ENCODE measurements at places on chromosomes 16 and 17.

DNA sequence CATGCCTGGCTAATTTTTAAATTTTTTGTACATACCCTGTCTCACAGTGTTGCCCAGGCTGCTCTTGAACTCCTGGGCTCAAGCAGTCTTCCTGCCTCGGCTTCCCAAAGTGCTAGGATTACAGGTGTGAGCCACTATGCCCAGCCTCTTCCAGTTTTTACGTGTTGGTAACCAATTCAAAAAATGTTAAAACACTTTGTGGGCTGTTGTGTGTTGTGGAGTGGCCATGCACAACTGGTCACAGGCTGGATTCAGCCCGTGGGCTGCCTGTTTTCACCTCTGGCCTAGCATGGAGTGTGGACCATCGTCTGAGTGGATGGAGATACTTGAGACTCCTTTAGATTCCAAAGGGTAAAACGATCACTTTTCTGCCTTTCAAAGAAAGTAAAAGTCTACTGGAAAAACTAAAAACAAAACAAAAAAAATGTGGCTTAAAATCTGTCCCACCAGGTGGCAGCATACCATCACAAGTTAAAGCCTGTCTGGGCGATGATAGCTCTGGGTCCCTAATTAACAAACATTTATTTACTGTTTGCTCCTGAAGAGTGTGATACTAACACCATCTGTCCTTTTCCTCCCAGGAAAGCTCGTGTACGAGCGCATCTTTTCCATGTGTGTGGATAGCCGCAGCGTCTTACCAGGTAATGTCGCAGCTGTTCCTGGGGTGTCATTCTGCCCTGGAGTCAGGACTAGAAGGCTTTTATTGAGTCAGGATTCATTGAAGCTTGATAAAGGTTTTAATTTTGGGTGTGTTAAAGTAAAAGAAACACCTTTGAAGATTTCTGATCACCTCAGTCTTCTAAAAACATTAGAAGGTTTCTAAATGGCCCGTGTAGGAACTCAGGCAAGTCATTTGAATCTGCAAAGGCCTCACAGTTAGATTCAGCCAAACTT lies 45.8 kb downstream of the VPS35L start:
- DNase-seq = peak; percentile 44
- no peaks in the 10 kb centered on the region for H3K4me1 ChIP-seq
- peaks cover 1% of the 10 kb centered on the region for H3K27me3 ChIP-seq
- H3K36me3 ChIP-seq = peaks cover 9% of the 10 kb centered on the region

- no peak overlapping the region for H3K27ac ChIP-seq
- peaks cover 2% of the 10 kb centered on the region for H3K4me1 ChIP-seq
- DNase-seq = no peak
Measured at GRCh38 chr16:58503166-58503862, 3.4 kb downstream of the NDRG4 start.

GRCh38 chr16:66175058-66175457 lies 191.4 kb upstream of the CDH5 start:
- DNase-seq = no peak
- peaks cover 2% of the 10 kb centered on the region for H3K27me3 ChIP-seq
- no peak overlapping the region for H3K4me3 ChIP-seq
- H3K4me1 ChIP-seq = peaks cover 3% of the 10 kb centered on the region
- H3K36me3 ChIP-seq = peaks cover under 1% of the 10 kb centered on the region

DNA sequence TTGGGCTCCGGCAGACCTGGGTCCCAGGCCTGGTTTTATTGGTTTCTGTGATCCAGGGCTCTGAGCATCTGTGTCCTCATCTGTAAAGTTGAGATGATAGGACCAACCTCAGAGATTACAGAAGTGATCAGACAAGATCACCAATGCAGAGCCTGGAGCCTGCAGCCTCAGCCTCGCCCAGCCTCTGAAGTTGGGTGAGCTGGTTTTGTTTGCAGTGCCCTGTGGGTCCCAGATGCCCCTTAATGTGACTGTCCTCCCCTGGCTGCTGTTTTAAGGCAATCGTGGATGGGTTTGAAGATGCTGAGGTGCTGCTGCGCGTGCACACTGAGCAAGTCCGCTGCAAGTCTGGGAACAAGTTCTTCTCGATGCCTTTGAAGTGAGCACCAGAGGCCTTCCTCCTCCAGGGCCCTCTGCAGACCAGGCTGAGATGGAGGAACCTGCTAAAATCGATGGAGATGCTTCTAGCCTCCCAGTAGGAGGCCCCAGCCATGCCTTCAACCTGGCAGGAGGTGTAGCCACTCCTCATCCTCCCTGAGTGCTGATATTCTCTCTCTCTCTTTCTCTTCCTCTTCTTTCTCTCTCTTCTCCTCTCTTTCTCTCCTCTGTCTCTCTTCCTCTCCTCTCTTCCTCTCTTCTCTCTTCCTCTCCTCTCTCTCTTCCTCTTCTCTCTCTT lies 5.6 kb upstream of the MMP15 start:
- DNase-seq = no peak
- no peak overlapping the region for H3K4me3 ChIP-seq
- H3K4me1 ChIP-seq = peaks cover 26% of the 10 kb centered on the region
- peaks cover 13% of the 10 kb centered on the region for H3K27me3 ChIP-seq
- no peak overlapping the region for H3K27ac ChIP-seq

DNA sequence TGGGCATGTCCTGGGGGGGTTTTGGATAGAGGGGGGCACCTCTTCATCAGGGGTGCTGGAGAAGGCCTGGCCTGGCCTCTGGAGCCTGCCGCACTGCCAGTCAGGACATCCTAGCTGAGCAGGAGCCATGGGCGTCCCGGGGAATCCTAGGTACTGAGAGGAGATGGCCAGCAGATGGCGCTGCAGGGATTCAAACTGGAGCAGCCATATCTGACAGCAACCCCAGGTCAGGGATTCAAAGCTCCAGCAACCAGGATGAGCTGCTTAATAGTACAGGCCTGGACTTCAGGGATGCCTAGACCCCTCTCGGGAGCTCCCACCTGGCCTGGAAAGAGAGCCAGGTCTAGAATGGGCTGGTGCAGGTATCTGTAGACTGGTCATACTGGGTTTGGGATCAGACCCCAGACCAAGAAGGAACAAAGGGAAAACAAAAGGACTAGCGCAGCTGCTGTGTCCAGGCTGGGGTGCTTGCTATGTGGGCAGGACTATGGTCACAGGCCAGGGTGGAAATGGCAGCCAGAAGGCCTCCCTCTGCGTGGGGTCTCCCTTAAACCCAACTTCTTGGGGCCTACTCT lies 306.9 kb upstream of the RBFOX1 start:
- H3K27ac ChIP-seq = no peak overlapping the region
- peaks cover 5% of the 10 kb centered on the region for H3K27me3 ChIP-seq
- no peak overlapping the region for H3K4me3 ChIP-seq

DNA sequence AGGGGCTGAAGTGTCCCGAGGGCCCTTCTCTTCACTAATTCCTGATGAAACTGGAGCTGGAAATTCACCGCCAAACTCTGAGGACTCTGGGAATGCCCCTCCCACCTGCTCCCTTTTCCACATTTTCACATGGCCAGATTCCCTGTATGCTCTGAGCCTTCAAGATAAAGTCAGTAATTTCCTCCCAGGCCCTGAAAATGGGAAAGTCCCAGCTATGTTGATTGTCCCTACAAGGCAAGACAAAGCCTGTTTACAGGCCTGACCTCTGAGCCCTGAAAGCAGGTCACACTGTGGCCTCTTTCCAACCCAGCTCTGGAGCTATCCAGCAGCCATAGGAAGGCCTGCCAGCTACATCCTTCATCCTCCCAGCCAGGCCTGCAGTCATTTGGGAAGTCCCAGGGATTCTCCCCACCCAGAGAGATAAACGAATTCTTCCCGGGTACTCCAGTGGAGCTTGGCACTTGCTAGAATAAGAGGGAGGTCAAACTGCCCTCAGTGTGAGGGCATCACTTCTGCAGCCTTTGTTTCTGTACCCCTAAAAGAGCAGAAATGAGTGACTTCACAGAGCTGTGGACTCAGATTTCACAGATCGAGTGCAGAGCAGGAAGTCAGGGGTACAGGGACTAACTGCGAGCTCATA lies 19.6 kb upstream of the CCL2 start:
- H3K4me1 ChIP-seq = peaks cover 47% of the 10 kb centered on the region
- H3K4me3 ChIP-seq = no peak overlapping the region
- peak; percentile 26 for DNase-seq
- peaks cover 3% of the 10 kb centered on the region for H3K27me3 ChIP-seq
- no peaks in the 10 kb centered on the region for H3K36me3 ChIP-seq
- H3K27ac ChIP-seq = peak overlapping the region; percentile 68

DNA sequence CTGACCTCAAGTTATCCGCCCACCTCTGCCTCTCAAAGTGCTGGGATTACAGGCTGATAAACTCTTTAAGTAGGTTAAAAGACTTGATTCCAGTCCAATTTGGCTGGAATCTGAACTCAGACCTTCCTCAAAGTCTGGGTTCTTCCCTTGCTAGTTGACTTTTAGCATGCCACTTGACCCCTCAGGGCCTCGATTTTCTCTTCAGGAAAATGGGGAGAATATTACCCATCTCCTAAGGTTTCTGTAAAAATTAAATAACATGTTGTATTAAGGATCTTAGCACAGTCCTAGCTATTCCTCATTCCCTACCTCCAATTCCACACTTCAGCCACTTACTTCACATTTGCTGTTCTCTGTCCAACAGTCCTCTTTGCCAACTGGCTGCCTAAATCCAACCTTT lies 1.9 kb downstream of the GTF3C1 start:
- H3K27me3 ChIP-seq = peaks cover 10% of the 10 kb centered on the region
- H3K36me3 ChIP-seq = peaks cover 31% of the 10 kb centered on the region
- H3K27ac ChIP-seq = no peak overlapping the region
- peaks cover 19% of the 10 kb centered on the region for H3K4me1 ChIP-seq
- no peak for DNase-seq

- no peak overlapping the region for H3K27ac ChIP-seq
- H3K27me3 ChIP-seq = peaks cover 6% of the 10 kb centered on the region
- no peak for DNase-seq
- no peaks in the 10 kb centered on the region for H3K36me3 ChIP-seq
- H3K4me3 ChIP-seq = no peak overlapping the region
- H3K4me1 ChIP-seq = no peaks in the 10 kb centered on the region
Measured at GRCh38 chr17:36707904-36708303, 106.5 kb downstream of the MRM1 start.

- no peak overlapping the region for H3K4me3 ChIP-seq
- H3K27ac ChIP-seq = peak overlapping the region; percentile 77
- H3K4me1 ChIP-seq = peaks cover 30% of the 10 kb centered on the region
Measured at GRCh38 chr17:43578404-43578698, 32.2 kb upstream of the ETV4 start.

DNA sequence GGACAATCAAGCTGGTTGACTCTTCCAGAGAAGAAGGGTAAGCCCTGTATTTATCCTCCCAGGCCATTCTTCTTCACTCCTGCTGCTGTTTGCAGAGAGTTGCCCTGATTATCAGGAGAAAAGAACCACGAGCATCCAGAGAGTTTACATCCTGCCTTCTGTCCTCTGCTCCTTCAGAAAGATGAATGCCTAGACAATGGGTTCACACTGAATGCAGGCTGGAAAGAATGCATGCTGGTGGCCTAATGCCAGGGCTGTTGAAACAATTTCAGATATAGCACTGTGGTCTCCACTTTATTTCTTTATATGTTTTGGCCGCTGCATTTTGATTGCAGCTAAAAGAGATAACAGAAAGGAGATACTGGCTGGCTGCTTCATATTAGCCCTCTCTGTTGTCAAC lies 21.2 kb upstream of the HAS3 start:
- no peak for DNase-seq
- no peak overlapping the region for H3K27ac ChIP-seq
- H3K36me3 ChIP-seq = no peaks in the 10 kb centered on the region
- H3K4me1 ChIP-seq = peaks cover 16% of the 10 kb centered on the region
- H3K4me3 ChIP-seq = no peak overlapping the region
